ENCODE measurements at places on chromosomes 16 and 17.

- DNase-seq: no peak
Measured at GRCh38 chr17:34351096-34351495, 5.2 kb upstream of the CCL13 start.

DNA sequence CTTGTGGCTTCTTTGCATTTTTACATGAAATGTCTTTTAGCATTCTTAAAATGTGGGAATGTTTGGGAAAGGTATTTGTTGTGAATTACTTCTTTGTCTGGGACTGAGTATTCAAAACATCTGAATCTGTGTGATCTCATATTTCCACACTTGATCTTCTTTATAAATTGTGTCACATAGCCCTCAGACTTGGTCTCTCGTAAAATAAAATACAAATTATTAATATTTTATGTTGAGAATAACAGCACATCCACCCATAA is 81.9 kb downstream of the TUBD1 start:
- DNase-seq: no peak

DNA sequence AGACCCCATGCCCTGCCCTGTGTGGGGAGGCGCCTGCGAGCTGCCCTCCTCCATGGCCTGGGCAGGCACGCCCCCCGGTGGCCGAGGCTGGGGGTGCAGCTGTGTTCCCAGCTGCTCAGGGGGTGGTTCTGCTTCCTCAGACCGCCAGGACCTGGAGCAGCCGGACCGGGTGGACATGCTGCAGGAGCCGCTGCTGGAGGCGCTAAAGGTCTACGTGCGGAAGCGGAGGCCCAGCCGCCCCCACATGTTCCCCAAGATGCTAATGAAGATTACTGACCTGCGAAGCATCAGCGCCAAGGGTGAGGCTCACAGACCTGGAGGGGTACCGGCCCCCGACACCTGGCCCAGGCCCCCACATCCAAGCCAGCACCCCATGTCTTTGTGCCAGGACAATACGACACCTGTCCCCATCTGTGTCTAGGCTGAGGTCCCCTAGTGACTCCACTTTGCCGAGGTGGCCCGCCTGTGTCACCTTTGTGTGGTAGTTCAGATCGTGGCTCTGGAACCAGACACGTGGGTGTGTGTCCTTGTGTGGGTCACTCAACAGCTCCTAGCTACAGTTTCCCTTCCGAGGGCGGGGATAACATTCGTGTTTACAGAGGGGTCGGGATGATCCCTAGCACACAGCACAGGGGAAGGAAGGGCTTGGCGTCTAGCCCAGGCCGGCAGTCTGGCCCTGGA is 9.3 kb downstream of the GJD3 start:
- DNase-seq: peak; percentile 86

- no peak for DNase-seq
Measured at GRCh38 chr17:14318918-14319205, 18.0 kb downstream of the HS3ST3B1 start.

DNA sequence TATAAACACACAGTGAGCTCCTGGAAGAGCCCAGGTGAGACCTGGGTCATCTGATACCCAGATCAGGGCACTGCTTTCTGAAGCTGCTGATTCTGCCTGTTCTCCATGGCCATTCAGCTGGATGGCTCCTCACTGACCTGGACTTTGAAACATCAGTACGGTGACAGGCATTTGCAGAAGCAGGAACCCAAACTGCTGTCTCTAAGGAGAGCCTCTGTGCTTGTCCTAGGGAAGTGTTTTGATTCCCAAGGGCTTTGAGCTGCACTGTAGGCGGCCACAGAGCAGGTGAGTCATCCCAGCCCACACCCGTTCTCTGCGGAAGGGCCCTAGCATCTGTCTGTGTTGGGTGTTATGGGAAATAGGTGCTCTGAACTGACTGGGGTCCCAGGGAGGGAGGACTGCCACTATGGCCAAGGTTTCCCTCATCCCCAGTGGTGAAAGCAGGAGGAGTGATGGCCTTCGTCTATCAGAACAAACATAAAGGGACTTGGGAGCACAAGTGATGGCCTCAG is 60.7 kb upstream of the ADCY9 start:
- DNase-seq: peak; percentile 17

- DNase-seq: no peak
Measured at GRCh38 chr17:78342449-78343186, 17.3 kb downstream of the SOCS3 start.

- peak; percentile 87 for DNase-seq
Measured at GRCh38 chr17:7136266-7136877, 21.8 kb upstream of the ASGR2 start.

DNA sequence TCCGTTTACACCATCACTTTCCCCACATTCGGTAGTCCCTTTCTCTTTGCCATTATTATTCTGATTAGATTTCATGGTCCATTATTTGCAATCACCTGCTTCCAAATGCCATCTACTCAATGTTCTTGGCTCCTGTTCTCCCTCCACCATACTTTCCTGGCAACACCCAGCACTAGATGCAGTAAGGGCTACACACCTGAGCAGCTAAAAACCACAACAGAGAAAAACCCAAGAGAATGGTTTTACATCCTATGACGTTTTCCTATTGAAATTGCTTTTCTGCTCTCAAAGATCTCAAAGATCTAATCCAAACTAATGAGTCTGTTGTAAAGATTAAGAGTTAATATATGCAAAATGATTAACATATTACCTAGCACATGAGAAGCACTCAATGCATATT is 441.3 kb downstream of the SHISA9 start:
- no peak for DNase-seq

- DNase-seq: no peak
Measured at GRCh38 chr16:87851141-87851587, 18.1 kb downstream of the SLC7A5 start.

GRCh38 chr17:13420878-13421277 is 180.9 kb downstream of the HS3ST3A1 start:
- no peak for DNase-seq

- no peak for DNase-seq
Measured at GRCh38 chr17:41588126-41588810, 1.6 kb upstream of the KRT14 start.

GRCh38 chr17:31373150-31374093 is 18.1 kb upstream of the RAB11FIP4 start:
- DNase-seq: no peak

DNA sequence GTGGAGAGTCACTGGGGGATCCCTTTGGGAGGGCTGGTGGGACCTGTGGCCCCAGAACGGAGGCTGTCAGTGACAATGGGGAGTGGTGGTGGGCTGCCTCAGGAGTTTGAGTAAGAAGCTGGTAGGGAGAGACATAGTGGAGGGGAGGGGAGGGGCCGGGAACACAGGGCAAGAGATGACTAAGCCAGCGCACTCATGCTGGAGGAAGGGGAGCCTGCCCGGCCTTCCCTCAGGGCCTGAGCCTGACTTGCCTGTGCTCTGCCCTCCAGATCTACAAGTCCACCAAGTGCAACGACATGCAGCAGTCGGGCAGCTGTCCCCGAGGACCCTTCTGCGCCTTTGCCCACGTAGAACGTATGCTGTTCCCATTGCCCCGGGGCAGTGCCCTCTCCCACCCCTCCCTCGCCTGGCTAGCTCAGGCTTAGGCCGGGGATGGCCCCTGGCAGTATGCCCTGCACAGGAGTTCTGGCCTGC is 29.3 kb downstream of the UNC13D start:
- DNase-seq: no peak

- no peak for DNase-seq
Measured at GRCh38 chr16:58348986-58349385, 43.3 kb upstream of the GINS3 start.

DNA sequence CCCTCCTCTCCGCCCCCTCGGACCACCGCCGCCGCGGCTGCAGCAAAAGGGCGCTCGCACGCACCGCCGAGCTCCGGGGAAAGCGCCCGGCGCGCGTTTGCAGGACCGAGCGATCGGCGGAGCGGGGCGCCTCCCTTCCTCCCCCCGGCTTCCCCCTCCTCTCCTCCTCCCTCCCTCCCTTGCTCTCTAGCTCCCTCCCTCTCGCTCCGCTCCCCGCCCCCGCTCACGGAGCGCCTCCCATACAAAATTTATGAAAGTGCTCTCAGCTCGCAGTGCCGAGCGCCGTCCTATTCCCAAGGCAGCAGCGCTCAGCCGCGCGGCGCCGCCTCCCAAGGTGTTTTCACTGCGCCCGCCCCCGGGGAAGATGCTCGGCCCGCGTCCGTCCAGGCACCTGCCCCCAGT is at the start of gene RTN4RL1:
TSS of gene RTN4RL1 (minus strand) at position 115 of the 402 bp plus-strand sequence. CDS start 469 bp downstream, outside the sequence.
- DNase-seq: peak; percentile 68

- DNase-seq: no peak
Measured at GRCh38 chr17:58269557-58270291, 11.0 kb downstream of the MPO start.

DNA sequence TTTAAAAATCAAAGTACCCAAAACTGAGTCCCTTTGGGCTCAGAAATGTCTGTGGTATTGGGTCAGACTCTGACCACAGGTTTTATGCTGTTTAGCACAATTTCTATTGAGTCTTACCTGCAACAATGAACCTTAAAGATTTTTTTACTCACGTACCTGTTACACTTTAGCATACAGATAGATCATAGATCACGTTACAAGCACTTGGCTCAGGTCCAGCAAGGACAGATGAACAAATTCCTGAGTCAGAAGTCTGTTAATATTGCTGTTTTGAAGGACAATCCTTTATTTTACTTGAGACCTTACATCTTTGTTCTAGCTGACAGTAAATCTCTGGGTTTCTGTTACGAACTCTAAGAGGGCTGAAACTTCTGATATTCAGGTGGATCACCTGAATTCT is 12.8 kb downstream of the SLC7A6OS start:
- DNase-seq: no peak

DNA sequence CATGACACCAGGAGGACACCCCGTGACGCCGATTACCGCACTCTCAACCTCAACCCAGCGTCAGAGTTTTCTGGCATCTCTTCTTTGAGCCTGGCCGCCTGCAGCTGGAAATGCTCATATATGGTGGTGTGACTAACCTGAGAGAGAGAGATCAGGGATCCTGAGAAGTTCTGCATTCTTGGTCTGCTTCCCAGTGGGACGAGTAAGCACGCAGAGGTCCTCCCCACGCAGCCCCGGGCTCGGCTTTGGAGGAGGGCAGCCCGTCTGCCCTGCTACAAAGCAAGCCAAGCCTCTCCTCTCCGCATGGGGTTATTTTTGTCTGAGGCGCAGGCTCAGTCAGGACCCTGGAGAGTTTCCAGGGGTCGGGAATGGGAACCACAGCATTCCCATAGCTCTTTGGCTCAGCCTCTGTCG is 16.5 kb downstream of the CRISPLD2 start:
- DNase-seq: no peak

GRCh38 chr16:22163806-22164205 is 1.5 kb downstream of the SDR42E2 start:
- no peak for DNase-seq

GRCh38 chr17:9976283-9977179 is 71.5 kb upstream of the RCVRN start:
- no peak for DNase-seq

DNA sequence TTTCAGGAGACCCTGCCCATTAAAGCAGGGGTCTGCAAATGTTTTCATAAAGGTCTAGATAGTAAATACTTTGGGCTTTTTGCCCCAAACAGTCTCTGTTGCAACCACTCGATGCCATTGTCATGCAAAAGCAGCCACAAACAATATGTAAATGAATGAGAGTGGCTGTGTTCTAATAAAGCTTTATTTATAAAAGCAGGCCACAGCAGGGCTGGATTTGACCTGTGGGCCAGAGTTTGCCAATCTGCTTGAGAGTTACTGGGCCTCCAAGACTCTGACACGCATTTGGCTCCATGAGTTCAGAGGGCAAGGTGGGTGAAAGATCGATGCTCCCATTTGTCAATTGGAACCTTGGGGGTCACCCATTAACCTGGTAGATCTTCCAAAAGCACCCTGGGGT is 217.3 kb upstream of the SDK2 start:
- no peak for DNase-seq

DNA sequence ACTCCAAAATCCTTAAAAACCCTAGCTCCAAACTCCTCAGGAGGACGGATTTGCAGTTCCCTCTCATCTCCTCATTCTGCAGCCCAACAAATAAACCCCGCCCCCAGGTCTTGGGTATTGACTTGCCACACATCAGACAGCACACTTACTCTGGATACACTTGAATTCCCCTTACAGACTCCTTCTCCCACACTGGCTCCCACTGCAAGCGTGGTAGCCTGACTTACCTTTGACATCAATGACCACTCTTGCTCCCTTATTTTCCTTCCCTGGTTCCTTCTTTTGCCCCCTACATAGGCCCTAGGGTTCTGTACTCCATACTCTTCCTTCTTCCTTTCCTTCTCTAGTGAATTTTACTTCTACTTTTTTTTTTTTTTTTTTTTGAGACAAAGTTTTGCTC is 7.5 kb downstream of the RFFL start:
- no peak for DNase-seq

GRCh38 chr16:3951861-3952736 is 71.6 kb upstream of the CREBBP start:
- no peak for DNase-seq

GRCh38 chr17:15490634-15491261 is 23.3 kb upstream of the CDRT4 start:
- peak; percentile 28 for DNase-seq

DNA sequence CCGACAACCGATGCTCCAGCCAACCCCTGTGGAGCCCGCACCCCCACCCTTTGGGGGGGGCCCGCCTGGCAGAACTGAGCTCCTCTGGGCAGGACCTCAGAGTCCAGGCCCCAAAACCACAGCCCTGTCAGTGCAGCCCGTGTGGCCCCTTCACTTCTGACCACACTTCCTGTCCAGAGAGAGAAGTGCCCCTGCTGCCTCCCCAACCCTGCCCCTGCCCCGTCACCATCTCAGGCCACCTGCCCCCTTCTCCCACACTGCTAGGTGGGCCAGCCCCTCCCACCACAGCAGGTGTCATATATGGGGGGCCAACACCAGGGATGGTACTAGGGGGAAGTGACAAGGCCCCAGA is 17.9 kb downstream of the NGFR start:
- DNase-seq: no peak

DNA sequence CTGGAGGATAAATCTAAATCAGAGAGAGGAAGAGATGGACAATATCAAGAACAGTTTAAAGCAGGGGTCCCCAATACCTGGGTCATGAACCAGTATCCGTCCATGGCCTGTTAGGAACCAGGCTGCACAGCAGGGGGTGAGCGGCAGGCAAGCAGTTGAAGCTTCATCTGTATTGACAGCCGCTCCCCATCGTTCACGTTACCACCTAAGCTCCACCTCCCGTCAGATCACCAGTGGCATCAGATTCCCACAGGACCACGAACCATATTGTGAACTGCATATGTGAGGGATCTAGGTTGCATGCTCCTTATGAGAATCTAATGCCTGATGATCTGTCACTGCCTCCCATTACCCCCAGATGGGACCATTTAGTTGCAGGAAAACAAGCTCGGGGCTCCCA is 226.5 kb downstream of the SLC39A11 start:
- no peak for DNase-seq

DNA sequence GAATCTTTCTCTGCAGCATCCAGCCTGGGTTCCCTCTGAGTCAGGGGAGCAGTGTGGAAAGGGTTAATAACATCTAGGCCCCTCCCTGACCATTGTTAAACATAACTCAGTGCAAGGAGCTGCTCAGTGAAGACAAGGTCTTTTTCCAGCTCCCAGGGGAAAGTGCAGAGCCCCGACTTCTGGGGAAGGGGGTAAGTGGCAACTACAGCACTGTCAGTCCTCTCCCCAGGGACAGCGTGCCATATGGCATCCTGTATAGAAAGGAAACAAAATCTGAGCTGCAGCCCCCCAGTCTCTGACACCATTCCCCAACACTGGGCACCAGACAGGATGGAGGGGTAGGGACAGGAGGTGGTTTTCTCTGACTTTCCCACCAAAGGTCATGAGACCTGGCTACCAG is 7.8 kb downstream of the MRPL27 start:
- DNase-seq: no peak

Measured in stimulated activated CD4-positive, alpha-beta T cell treated with anti-CD3 and anti-CD28 coated beads, Interleukin-2, amount 100 ng/mL, for 24 hours (primary cell).